Activated T-cell treated with anti-CD3 and anti-CD28 coated beads, Interleukin-2, amount 50 U/mL, for 1 hour (primary cell): ENCODE measurements at places on chromosomes 1 and 21.

DNA sequence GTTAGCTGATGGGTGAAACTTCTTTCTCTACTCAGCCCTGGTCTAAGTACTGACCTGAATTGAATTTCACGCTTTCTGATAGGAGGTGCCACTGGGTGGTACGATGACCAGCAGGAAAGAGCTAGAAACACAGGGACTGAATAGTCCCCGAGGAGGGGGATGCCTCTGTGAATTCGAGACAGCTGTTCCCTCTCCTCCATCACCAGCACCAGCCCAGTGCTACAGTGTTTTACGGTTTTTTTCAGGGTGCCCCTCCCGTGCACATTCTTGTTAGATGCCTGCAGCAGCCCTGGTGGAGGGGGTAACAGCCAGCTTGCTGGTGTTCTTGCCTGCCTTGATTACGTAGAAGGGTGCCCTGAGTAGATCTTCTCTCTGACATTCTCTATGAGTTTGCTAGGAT, 7.1 kb downstream of the HUNK start:
- DNase-seq: no peak

DNA sequence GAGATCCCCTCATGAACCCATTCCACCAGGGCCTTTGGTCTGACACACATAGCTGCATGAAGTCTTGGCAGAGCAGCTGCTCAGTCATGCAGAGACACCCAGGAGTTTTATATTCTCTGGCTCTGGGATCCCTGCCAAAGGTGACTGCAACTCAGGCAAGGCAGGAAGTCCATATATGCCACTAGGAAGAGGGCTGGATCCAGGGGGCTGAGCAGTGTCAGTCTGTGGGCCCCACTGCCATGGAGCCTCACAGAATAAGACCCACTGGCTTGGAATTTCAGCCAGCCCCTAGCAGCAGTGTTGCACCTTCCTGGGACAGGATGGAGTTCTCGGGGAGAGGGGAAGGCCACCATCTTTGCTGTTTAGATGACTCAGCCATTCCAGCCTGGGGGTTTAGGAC, 199.7 kb downstream of the TBX15 start:
- DNase-seq: no peak

GRCh38 chr1:25661043-25661815, 44.6 kb downstream of the MAN1C1 start:
- DNase-seq: no peak

- no peak for DNase-seq
Measured at GRCh38 chr1:205066141-205066818, 18.0 kb downstream of the TMEM81 start.

- no peak for DNase-seq
Measured at GRCh38 chr1:241413386-241413785, 56.4 kb upstream of the RGS7 start.

- DNase-seq: no peak
Measured at GRCh38 chr1:46936788-46937187, 4.5 kb downstream of the CYP4A11 start.

GRCh38 chr1:42379794-42380585, 602 bp upstream of the RIMKLA start:
- DNase-seq: no peak

DNA sequence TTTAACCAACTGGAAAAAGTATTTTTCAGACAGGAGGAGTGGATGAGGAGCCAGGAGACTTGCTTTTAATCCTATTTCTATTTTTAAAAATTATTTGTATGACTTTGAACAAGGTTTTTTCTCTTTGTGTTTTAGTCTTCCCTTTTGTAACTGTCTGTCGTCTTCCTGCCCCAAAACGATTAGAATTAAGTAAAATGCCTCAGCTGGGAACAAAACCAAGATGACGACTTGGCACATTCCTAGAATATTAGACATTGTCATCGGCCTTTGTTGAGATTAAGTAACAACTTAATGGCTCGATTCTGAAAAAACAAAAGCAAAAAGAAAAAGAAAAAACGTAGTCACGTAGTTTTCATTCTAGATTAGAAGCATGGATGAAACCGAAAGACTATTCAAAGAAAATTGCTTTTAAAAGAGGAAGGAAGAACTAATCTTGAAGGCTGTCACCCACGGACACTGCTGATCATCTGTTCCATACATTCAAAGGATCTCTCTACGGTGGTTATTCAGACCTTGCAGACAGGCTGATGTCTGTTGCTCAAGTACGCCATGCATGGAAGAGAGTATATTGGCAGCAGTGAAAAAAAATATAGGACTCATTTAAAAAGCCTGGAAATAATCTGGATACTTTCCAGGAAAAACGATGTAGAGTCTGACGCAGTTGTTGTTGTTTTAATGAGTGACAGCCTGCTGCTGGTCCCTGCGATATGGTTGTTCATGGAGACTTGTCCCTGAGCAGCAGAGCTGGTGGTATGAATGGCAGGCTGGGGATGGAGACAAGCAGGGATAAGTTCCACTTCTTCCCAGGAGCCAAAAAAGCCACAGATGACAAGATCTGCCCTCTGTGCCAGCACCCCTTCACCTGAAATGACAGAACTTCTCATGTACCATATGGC, 16.8 kb downstream of the GNG4 start:
- DNase-seq: no peak

- DNase-seq: no peak
Measured at GRCh38 chr1:174110053-174110452, 49.3 kb upstream of the RABGAP1L start.

DNA sequence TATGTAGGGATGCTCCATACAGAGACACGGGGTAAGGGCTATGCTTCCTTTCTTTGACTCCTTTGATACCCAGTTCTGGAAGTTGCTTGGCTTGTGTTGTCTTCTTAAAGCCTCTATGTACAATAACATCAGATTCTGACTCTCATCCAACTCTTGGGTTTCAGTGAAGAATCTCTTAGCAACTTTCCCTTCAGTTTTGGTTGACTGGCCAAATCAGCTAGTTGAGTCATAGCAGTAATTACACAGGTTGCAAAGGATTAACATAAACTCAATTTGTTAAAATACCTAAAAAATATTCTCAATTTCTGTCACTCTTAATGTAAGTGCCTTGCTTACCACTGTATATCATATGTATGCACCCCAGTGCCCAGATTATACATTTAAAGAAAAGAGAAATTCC, 9.2 kb downstream of the CD1E start:
- DNase-seq: no peak

DNA sequence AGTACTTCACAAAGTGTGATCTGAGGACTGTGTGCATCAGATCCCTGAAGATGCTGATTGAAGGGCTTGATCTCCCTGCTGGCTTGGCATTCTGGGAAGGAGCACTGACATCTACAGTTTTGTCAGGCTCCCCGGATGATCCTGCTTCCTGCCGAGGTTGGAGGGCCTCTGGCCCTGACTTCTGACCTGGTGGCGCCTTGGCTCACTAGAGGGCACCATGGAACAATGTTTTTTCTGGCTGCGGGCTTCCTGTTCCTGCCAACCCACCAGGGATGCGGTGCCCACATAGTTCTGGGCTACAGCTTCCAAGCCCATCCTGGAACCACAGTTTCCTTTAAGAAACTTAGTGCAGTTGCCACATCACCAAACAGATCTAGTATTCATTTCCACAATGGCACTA, 38.8 kb upstream of the RASAL2 start:
- no peak for DNase-seq

GRCh38 chr1:87236585-87236984, 92.1 kb upstream of the LMO4 start:
- no peak for DNase-seq

DNA sequence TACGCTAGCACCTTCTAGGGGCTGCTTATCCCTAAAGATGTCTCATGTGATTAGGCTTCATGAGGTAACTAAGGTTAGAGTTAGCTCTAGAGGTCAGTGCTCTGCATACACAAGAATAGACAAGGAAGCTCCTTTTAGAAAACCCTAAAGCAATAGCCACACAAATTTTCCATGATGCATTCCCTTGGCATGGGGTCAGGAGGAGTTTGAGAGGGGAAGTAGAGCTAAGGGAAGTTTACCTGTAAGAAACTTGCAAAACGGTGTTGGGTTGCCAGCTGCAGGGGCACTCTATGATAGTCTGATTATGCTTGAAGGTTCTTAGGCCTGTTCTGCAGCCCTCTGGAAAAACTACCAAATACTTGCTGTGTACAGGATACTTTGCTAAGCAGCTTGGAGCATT, 39.0 kb upstream of the A3GALT2 start:
- no peak for DNase-seq

- DNase-seq: no peak
Measured at GRCh38 chr1:226809785-226810571, 60.4 kb upstream of the PSEN2 start.

DNA sequence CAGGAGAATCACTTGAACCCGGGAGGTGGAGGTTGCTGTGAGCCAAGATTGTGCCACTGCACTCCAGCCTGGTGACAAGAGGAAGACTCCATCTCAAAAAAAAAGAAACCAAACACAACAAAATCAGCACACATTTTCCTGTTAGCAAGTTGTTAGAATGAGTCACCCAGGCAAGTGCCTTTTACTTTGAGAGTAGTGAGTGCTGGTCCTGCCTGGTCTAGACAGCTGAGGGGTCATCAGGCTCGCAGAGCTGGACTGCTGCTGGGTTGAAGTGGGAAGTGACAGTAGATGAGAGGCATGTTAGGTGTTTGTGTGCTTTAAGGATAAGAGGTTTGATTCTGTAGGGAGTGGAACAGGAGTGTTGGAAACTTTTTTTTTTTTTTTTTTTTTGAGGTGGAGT, 31.9 kb downstream of the GNPAT start:
- DNase-seq: no peak

- DNase-seq: no peak
Measured at GRCh38 chr21:46088189-46088588, 9.7 kb upstream of the COL6A2 start.

DNA sequence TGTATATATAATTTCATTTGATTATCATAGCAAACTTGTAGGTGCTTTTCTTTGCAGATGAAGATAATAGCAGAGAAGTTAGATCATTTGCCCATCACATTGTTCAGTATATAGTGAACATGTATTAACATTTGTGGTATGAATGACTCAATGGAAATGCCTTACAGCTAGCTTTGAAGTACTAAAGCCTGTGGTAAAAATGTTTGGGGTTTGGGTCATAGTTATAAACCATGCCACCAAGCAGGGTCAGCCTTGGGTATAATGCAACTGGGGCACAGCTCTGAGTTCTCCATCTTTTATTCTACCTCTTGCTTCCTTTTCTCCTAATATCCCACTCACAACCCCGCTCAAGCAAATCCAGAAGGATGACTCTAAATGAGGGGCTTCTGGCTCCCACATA, 141.6 kb downstream of the KCNT2 start:
- no peak for DNase-seq

- DNase-seq: no peak
Measured at GRCh38 chr21:43797925-43798715, 8.7 kb downstream of the RRP1 start.

DNA sequence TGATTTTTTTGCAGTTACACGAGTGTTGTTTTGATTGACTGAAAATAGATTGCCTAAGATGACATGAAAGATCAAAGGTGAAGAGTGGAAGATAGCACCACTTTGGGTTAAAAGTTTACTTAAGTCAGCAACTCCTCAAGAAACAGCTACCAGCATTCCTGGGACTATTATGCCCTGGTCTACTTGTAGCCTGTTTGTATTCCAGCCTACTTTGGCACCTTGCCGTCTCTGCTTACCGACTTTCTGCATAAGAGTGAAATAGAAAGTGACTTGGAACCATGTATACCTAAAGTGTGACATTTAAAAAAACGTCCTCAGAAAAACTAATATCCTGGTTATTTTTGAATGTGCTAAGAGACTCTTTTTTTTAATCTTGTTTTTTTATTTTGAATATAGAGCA, 631.5 kb upstream of the PTBP2 start:
- no peak for DNase-seq

- DNase-seq: no peak
Measured at GRCh38 chr1:171434717-171435346, 50.5 kb upstream of the PRRC2C start.

GRCh38 chr1:6116137-6116536, 64.0 kb downstream of the CHD5 start:
- DNase-seq: no peak

- DNase-seq: peak; percentile 5
Measured at GRCh38 chr1:10626131-10626731, 151.5 kb downstream of the PEX14 start.

- no peak for DNase-seq
Measured at GRCh38 chr1:231778009-231778719, 151.6 kb downstream of the DISC1 start.

DNA sequence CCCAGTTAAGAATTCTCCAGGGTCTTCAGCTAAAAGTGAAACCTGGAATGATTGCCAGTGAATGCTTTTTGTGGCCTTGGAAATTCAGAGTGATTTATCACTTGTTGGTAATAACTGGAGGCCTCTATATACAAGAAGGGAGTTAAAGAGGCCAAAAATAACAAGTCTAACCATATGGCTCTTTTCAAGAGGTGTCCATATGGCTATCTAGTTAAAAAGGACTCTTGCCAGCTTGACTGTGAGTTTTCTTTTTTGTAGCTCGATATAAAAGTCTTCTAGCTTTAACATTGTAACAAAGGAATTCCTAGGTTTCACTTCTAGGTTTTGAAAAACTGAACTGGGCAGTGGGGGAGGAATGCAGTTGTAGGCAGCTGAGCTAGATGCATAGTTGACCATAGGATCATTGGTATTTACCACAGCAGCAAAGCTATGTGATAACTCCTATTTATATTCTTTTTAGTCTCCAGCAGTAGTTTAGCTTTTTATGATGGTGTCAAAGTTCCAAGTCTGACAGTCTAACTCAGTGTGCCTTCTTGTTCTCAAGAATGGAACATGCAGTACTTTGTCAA, 44.4 kb downstream of the CACHD1 start:
- no peak for DNase-seq

DNA sequence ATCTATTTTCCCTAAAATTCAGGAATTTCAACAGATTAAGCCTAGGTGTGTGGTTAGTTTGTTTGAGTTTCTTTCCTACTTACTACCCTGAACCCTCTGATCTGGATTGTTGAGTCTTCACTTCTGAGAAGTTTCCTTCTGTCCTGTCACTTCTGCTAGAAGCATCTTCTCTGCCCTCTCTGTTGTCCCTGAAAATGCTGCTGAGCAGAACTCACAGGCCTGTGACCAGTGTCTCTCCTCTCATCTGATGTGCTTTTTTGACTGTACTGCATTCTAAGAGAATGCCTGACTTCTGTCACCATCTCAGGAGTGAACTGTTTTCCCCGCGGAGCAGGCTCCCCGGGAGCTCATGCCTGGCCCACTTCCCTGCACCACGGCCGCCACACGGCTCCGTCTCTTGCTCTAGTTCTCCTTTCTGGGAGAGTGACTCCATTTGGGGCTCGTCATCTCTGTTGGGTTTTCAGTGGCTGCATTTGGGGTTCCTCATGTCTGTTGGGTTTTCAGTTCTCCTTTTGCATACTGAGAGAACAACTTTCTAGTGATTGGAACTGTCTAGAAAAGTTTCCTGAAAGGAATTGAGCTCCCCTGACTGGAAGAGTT, 77.9 kb downstream of the POFUT2 start:
- DNase-seq: no peak
